ENCODE measurements at places on chromosomes 2 and 18.

GRCh38 chr18:75339936-75340605, 87.4 kb downstream of the SMIM21 start:
- DNase-seq: no peak

- no peak for DNase-seq
Observed at GRCh38 chr18:74694436-74694835, 96.8 kb downstream of the ZNF407 start.

- DNase-seq: no peak
Observed at GRCh38 chr2:162232027-162232426, 11.2 kb downstream of the FAP start.

- no peak for DNase-seq
Observed at GRCh38 chr18:50573679-50574078, 13.8 kb downstream of the MAPK4 start.

DNA sequence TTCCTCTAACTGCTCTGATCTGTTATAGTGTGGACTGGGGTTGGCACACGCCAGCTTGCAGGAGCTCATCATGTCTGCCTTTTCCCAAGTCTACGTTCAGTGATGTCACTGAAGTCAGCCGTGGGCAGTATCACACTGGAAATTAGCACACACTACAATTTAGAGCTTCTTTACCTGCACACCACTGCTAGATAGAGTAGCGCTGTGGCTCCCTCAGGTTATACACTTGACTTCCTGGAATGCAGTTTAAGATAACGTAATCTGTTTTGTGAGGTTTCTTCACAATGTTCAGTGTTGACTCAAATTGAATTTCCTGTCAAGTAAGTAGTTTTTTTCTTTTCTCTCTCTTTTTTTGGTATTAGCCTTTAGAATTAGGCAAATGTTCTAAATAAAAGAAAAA, 487.2 kb downstream of the DCDC2C start:
- DNase-seq: no peak

- no peak for DNase-seq
Observed at GRCh38 chr2:220259662-220260061, 632.2 kb downstream of the SLC4A3 start.

- peak; percentile 74 for DNase-seq
Observed at GRCh38 chr2:84881581-84882413, 913 bp upstream of the TRABD2A start.

DNA sequence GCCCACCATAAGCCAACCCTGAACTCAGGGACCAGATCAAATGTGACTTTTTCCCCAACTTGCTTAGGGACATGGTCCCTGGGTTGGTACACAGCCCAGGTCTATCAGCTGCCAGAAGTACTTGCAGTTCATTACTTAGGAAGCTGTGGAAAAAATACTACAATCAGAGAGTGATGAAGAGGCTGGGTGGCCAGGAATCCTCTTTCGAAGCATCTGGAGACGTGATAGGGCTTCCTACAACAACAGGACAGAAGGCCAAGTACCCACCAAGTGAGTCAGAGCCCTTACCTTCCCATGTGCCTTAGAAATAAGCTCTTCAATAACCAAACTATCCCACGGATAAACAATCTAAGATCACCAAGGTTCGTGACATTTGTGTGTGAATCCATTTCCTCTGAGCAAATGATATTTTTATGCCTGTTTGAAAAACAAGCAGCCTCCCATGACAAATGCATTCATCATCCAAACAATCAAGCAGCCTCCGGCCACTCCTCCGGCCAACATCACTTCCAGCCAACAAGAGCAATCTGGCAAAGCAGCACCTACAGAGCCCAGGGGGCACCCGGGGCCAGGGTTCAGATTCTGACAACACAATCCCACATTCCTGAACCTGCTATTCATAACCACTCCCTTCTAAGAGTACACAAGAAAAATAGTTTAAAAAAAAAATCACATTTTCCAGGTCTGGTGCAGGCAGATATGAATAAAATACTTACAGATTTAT, 26.4 kb downstream of the TBC1D8 start:
- DNase-seq: peak; percentile 74

DNA sequence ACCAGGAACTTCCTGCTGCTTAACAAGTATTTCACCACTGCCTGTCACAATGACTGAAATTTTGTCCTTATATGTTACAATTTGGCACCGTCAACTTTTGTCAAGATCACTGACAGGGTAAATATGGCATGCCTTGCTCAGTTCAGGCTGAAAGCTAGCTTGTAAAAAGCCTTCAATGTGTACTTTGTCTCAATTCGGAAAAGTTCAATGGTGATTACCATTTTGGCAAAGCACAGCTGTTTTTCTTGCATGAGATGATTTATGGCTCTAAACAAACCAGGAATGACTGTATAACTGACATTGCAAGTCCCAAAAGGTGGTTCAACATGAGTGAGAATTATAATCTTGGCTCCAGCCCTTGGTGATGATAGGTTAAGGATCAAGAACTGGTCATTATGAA, 1255.2 kb downstream of the CNTNAP5 start:
- DNase-seq: no peak

GRCh38 chr2:154992826-154993225, 294.3 kb downstream of the KCNJ3 start:
- DNase-seq: no peak

DNA sequence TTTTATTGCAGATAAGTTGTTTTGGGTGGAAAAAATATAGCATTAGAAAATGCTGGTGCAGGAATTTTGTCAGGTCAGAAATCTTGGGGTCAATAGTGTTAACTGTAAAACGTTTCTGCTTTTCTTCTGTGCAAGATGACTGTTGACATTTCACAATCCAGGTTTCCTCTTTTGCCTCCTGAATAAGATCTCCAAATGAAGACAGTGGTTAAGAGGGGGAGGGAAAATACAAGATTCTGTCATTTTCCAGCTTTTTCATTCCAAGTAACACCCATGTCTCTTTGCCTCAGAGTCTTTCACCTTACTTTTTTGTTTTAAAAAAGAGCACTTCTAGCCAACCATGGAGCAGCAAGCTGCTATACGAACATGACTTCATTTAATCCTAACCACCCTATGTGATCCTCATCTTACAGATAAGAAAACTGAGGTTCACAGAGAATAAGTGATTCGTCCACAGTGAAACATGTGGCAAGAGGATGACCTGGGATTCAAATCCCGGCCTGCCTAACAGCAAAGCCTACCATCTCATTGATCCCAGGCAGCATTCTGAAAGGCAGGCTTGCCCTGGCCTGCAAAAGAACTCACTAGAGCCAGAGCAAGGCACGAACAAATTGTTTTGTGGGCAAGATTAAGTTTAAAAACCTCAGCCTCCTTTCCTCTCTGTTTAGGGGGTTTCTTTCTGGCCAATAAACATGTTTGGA, 3.0 kb downstream of the PLEK start:
- no peak for DNase-seq
